NCI-H1436 treated with DMSO at 0.1 percent for 48 hours (cell line): ENCODE measurements at places on chromosomes 2 and 18.

DNA sequence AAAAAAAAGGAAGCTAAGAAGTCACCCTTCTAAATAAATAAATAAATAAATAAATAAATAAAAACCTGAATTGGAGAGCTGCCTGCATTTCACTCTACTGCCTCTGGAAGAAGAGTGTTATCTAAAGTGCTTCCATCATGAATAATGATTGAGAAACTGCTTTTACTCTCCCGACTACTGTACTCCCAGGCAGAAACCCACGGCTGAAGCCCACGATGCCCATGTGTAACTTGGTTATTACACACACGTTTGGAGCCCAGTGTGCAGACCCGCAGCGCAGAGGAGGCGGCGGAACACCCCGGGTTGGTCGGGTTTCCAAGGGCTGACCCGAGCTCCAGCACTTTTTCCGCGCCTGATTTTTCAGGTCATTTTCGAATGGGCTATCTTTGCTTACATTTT lies 697 bp upstream of the SPATS2L start:
- no peak for DNase-seq

DNA sequence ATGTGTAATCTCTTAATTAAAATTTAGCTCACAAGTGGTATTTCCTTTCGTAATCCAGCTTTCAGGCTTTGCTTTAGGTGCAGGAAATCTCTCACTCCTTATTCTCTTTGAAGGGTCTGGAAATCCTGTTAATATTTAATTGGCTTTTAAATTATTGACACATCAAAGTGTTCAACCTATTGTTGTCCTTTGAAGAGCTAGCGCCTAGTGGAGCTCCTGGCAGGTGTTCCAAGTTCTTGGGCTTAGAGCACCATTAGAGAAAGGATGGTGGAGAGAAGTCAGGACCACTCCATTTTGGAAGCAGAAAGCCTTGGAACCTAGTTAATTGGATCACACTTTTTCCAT lies 92.4 kb downstream of the CABLES1 start:
- DNase-seq = no peak

- DNase-seq = no peak
Measured at GRCh38 chr18:35721431-35722081, 140.0 kb downstream of the GALNT1 start.

GRCh38 chr2:66498289-66498975 lies 63.5 kb downstream of the MEIS1 start:
- no peak for DNase-seq

- DNase-seq = no peak
Measured at GRCh38 chr18:2896990-2897389, 50.2 kb downstream of the EMILIN2 start.

GRCh38 chr2:127382831-127383230 lies 4.9 kb downstream of the MAP3K2 start:
- no peak for DNase-seq

DNA sequence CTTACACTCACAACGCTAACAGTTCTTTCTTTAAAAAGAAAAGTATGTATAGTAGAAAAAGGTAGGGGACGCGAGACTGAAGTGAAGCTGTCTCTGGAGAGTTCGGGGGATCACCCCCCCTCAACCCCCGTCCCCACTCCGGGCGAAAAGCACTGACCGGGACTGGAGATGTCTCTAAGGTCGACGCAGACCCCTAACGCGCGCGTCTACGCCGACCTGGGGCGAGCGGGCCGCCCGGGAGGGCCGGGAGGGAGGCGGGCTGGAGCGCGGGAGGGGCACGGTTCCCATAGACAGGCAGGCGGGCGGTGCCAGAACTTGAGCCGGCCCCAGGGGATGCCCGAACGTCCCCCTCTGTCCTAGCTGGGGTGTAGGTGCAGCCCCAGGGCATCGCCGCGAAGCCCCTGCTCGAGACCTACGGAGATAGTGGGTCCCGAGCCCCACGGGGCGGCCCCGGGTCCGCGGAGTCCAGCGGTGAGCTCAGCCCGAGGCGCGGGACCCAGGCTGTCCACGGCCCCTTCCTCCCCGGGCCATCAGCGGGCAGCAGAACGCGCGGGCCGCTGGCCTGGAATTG lies 82.2 kb downstream of the CHRNA1 start:
- no peak for DNase-seq

- DNase-seq = peak; percentile 28
Measured at GRCh38 chr2:156400706-156401678, 35.2 kb upstream of the GPD2 start.

GRCh38 chr18:58183226-58183625 lies 139.2 kb downstream of the NEDD4L start:
- peak; percentile 41 for DNase-seq

DNA sequence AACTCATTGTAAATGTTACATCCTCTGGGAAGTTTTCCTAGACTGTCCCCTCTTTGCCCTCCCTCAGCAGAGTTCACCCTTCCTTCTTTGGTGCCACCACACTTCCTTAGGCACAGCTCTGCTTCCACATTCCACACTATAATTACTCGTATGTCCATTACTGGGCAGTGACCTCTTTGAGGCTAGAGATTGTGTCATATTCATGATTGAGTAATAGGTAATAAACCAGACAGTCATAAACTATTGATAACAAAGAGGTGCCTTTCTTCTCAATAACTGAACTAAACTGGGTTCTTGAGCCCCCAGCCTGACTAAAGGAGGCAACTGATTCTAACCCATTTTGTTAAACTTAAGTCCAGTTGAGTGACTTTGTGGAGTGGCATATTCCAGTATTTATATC lies 28.3 kb downstream of the MYO3B start:
- no peak for DNase-seq

GRCh38 chr2:119751706-119752105 lies 8.0 kb upstream of the PTPN4 start:
- no peak for DNase-seq

DNA sequence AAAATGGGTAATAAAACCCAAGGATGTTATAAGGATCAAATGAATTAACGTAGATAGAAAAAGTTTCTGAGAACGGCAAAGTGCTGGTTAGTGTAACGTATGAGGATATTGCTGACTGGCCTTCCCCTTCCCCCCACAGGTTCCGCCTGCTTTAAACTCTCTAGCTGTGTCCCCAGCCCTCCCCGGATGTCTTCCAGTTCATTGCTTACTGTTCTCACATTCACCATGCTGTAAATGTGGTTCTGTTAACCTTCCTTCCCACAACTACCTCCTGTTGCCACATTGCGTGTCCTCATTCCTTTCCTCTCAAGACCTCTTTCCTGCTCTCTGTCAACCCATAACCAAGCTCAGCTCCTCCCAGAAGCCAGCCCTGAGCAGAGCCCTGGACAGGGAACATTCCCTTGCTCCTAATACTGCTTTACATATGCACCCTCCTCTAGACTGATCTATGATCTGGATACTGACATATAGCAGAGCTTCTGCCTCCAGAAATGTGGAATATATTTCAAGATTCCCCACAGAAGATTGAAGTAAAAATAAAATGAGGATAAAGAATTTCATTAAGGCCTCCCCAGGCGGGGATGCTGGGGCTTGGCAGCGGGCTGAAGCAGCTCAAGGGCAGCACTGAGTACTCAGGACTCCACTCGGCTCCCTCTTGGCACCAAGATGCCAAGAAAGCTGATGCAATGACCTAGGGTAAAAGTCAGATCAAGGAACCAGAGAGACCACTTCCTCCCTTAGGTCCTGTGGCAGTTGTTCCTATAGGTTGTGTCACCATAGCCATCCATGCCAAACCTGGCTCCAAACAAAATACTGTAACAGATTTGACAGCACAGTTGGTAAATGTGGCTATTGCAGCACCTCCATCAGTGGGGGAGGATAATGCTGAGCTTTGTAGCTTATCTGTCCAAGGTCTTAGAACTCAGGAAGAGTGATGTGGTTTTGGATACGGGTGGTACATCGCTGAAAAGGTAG lies 136.4 kb upstream of the PIK3C3 start:
- DNase-seq = no peak

GRCh38 chr2:189570570-189571031 lies 10.0 kb downstream of the SLC40A1 start:
- DNase-seq = no peak

- DNase-seq = no peak
Measured at GRCh38 chr2:126704434-126705160, 48.6 kb downstream of the GYPC start.

- no peak for DNase-seq
Measured at GRCh38 chr18:35050705-35051195, 9.5 kb downstream of the MAPRE2 start.

DNA sequence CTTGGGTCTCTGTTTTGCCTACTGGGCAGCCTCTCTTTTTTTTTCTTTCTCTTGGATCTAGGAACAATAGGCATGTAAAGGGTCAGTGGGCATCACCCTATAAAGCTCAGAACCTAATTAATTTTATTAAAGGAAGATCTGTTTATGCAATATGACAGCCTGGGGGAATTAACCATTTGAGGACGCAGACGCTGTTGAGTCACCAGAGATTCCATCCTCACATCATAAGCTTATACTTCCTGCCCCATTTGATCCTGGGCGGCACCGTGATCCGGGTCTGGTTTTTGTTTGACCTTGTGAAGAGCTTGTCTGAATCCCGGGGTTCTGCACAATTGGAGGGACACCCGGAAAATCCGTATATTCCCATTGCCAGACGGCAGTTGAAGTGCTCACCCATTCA lies 16.8 kb upstream of the BCL11A start:
- no peak for DNase-seq

GRCh38 chr2:230779607-230780006 lies 67.0 kb downstream of the CAB39 start:
- DNase-seq = no peak

DNA sequence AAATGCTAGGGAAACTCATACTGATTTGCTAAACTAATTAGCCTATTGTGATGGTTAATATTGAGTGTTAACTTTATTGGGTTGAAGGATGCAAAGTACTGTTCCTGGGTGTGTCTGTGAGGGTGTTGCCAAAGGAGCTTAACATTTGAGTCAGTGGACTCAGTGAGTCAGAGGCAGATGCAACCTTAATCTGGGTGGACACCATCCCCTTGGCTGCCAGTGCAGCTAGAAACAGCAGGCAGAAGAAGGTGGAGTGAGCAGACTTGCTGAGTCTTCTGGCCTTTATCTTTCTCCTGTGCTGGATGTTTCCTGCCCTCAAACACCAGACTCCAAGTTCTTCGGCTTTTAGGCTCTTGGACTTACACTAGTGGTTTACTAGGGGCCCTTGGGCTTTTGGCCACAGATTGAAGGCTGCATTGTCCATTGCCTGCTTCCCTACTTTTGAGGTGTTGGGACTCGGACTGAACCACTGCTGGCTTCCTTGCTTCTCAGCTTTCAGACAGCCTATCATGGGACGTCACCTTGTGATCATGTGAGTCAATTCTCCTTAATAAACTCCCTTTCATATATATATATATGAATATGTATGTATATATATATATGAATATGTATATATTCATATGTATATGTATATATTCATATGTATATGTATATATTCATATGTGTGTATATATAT lies 69.7 kb downstream of the RPRM start:
- DNase-seq = no peak

DNA sequence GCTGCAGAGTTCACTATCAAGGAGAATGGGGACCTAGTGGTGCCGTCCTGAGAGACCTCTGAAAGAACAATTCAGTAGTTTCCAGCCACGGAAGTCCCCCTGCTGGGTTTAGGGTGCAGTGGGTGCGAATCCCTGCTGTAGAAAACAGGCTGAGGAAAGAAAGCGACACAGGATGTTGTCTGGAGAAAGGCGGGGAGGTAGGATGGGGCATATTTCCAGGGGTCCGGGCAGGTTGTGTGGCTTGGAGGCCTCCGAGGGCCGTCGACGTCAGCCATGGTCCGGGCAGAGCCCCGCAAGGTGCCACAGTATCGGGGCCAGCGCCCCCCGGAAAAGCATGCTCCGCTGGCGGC lies 807 bp upstream of the CREB1 start:
- DNase-seq = no peak
